ENCODE measurements at places on chromosomes 4 and X.

DNA sequence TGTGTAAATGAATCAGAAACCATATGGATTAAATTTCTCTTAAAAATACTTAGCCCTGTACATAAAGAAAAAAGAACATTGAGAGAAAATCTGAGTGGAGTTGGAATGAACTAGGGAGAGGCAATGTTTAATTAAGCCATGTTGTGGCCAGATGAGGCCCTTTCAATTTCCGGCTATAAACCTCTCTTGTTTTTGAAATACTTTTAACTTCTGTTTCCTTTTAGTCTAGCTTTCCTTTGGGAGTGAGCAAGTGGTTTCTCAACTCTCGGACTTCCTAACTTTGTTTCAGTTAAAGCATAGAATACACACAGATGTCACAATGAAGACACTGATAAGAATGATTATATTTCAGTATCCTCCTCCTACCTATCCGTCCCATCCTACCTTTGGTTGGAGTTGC, 197.2 kb downstream of the ARHGAP24 start:
- DNase-seq, result no peak

GRCh38 chrX:134388161-134389109, 71.5 kb upstream of the HPRT1 start:
- DNase-seq, result no peak

GRCh38 chr4:85828027-85828890, 353.3 kb downstream of the ARHGAP24 start:
- DNase-seq, result no peak

DNA sequence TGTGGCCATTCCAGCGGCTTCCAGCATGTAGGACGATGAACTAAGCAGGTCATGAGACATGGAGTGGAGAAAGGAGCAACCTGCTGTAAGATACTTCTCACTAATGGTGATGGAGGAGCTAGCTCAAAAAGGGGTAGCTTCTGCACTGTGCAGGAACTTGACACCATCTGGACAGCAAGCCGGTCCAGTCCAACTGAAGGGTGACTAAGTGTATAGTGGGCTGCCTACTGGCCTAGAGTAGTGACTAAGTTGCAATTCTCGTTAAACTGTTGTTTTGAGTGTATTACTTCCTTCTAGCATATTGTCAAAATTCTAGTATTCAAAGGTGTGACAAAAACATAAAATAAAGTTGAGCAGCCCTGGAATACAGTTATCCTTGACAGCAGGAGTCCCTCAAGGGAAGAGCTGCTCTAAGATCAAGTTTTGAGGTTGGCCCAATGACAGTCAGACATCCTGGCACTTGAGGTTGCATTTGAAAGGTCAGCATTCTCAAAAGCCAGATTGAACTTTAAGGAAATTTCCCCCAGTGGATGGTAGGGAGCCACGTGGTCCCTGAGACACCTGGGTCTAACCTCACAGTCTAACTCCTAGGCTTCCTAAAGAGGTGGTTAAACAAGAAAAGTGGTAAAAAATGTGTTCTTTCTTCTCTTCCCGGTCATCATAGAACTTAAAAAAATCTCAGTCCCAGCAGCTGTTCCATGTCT, 8.0 kb downstream of the CETN2 start:
- DNase-seq, result no peak

- no peak for DNase-seq
Measured at GRCh38 chrX:103330681-103331288, 746 bp downstream of the TCEAL7 start.

DNA sequence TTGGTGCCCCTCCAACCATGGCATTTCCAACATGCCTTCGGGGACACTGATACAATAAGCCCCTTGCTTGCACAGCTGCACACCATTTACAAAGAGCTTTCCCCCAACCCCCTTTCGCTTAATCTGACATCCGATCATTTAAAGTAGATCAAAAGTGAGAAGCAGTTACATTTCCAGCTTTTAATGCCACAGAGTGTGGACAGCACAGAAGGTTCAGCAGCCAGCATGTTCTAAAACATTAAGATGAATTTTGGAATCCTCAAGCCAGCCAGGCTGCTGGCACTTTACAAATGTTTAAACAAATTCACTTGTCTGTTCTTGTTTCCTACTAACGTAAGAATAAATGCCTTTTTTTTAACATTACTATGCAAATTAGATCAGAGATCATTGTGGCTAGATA, 284.4 kb upstream of the LDB2 start:
- no peak for DNase-seq

GRCh38 chr4:21507439-21507838, 441.1 kb downstream of the KCNIP4 start:
- DNase-seq, result no peak

GRCh38 chr4:79227860-79228259, 98.0 kb downstream of the NAA11 start:
- no peak for DNase-seq

GRCh38 chr4:120025516-120025915, 41.1 kb downstream of the MAD2L1 start:
- DNase-seq, result no peak

- no peak for DNase-seq
Measured at GRCh38 chr4:73152893-73153292, 83.4 kb upstream of the COX18 start.

DNA sequence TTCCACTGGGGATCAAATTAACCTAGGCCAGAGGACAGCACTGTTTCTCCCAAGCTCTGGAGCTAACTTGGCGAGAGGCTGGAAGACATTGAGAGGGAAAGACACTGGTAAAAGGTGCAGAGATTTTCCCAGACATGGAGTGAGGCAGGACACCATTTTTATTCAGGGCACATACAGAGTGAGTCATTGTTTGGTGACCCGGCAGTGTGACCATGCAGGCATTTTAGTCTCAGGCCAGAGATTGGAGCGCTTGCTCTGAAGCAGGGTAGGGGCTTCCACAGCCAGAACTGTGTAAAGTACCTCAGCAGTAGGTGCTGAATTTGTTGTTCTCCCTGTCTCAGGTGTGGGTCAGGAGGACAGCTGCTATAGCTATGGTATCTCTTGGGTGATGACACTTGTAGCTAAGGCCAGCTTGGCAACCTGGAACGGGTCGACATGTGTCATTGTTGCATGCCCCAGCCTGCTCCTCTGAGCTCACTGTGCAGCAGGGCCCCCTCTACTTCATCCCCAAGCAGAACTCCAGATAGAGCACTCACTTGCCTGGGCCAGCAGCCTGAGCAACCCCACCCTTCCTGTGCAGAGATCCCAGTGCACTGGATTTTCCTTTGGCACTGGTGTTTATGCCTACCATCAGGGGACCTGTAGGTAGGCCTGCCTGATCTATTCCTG, 79.8 kb upstream of the ATP8A1 start:
- DNase-seq, result no peak

DNA sequence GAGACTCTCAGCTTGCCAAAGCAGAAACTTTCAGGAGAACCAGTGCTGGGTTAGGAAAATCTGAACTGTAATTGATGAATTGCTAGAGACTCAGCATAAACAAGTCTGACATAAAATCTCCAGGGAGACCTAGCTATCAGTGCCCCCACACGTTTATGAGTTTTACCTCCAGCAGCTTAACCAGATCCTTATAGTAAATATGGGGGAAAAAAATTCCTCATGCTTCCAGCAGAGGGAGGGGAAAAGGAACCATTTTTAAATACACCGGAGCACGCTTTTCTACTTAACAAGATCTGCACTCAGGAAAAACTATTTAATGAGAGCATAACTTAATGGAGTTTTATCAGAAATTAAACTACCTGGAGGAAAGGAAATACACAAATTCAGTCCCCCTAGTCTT, 1040.7 kb upstream of the INTU start:
- DNase-seq, result no peak

DNA sequence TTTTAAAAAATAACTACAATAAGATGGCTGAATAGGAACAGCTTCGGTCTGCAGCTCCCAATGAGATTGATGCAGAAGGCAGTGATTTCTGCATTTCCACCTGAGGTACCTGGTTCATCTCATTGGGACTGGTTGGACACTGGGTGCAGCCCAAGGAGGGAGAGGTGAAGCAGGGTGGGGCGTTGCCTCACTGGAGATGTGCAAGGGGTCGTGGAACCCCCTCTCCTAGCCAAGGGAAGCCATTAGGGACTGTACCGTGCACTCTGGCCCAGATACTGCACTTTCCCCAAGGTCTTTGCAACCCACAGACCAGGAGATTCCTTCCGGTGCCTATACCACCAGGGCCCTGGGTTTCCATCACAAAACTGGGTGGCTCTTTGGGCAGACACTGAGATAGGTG, 640.1 kb downstream of the IQCM start:
- no peak for DNase-seq

- DNase-seq, result no peak
Measured at GRCh38 chr4:106369456-106370060, 980 bp upstream of the GIMD1 start.

- no peak for DNase-seq
Measured at GRCh38 chr4:59770601-59771264, 1429.4 kb upstream of the ADGRL3 start.

GRCh38 chr4:136412708-136413107, 1119.6 kb downstream of the PCDH18 start:
- DNase-seq, result no peak

- DNase-seq, result no peak
Measured at GRCh38 chrX:13899607-13900006, 82.7 kb upstream of the GPM6B start.

DNA sequence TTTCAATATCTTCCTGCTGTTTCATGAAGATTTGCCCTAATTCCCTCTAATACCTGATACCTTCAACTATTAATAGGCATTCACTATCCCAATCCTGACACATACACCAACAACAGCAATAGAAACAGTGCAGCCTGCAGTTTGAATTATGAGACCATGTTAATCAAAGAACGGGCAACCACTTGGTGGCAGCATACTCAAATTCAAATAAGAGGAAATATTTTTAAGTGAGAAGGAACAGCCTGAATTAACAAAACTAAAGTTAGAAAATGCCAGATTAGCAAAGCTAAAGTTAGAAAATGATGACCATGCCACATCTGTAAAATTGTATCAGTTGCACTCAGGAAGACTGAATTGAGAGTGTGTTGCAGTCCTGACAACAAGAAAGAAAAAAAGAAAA, 204.9 kb downstream of the SMARCA1 start:
- no peak for DNase-seq

- no peak for DNase-seq
Measured at GRCh38 chrX:51614353-51615012, 4.2 kb downstream of the CENPVL3 start.

DNA sequence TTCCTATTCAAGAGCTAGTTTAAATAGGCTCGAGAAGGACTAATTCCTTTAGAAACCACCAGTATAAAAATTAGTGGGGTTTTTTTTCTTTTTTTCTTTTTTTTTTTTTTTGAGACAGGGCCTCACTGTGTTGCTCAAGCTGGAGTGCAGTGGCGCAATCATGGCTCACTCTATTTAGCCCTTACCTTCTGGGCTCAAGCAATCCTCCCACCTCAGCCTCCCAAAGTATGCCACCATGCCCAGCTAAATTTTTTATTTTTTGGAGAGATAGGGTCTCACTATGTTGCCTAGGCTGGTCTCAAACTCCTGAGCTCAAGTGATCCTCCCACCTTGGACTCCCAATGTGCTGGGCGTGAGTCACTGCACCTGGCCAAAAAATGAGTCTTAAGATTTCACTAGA, 52.8 kb downstream of the APOO start:
- DNase-seq, result no peak

DNA sequence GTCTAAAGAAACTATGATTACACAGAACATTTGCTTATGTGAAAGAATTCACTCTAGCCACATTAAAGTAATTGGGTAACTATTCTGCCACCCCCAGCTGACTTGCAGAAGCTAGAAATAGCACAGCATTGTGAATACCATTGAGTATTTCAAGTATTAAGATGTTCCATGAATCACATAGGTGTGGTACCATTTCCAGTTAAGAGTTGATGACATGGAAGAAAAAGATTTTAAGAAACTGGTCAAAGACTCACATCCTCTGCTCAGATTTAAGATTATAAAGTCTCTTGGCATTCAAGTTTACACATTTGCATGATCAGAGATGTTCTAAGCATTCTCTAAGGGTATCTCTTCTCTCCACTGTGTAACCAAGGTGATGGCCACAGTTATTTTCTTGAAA, 287.5 kb downstream of the CAMK2D start:
- no peak for DNase-seq

Data from stimulated activated CD8-positive, alpha-beta memory T cell treated with anti-CD3 and anti-CD28 coated beads, Interleukin-4, amount 100 ng/mL, for 24 hours (primary cell).